H1 (cell line): ENCODE measurements at places on chromosomes 16 and 17. TPM values are rescaled to one million over a fixed set of nuclear protein-coding genes. Genes with fewer than 3 reads are reported as not detected.
A peak's percentile ranks its signal among the peaks of the same experiment; 100 is the strongest.

DNA sequence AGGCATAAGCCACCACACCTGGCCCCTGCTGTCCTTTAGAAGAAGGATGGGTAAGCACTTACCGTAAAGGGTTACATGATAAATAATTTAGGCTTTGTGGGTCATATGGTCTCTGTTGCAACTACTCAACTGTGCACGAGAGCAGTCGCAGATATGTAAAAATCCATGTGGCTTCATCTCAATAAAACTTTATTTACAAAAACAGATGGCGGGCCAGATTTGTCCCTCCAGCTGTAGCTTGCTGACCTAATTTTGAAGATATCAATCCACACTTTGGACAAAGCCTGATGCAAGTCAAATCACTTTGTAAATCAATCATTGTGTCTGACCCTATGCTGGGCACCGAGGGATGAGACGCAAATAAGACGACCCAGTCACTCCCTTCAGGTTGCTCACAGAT is 12.1 kb downstream of the TEKT5 start:
- DNase-seq: no peak

GRCh38 chr17:64781014-64781756 is 119.1 kb upstream of the SMURF2 start:
- no peak for DNase-seq

GRCh38 chr17:72152387-72152929 is 31.6 kb downstream of the SOX9 start:
- no peak for DNase-seq

DNA sequence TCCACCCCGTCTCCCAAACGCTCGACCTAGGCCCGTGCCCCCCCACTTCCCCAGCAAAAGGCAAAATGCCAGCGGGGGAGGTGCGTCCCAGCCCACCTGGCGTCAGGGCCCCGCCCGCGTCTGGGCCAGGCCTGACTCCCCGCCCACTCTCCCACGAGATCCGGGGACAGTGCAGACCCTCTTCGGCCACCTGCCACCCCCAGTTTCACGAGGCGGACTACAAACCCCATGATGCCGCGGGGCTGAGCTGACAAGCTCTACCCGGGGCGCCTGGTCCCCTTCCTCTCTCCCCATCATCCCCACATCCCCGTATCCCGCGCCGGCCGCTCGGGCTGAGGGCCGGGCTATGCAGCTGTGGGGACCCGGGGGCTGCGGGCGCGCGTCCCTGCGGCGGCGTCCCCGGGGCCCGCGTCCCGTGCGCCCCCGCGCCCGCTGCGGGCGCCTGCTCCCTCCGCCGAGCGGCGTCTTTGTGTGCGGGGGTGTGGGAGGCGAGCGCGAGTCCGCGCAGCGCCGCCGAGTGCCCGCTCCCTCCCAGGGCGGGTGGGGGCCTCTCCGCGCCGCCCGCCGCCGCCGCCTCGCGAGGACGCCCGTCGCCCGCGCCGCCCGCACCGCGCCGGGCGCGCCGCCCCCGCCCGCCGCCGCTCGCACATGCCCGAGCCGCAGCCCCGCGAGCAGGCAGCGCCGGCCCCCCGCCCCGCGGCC is at the start of gene ANKRD13B:
TSS of gene ANKRD13B (plus strand) at position 283 of the 702 bp plus-strand sequence. CDS start 490 bp downstream, outside the sequence.
- peak; percentile 85 for DNase-seq

CACNG3 gene
- not detected in 2 replicates for total RNA-seq

- DNase-seq: no peak
Observed at GRCh38 chr16:19876501-19877059, 8.1 kb downstream of the GPRC5B start.

DNA sequence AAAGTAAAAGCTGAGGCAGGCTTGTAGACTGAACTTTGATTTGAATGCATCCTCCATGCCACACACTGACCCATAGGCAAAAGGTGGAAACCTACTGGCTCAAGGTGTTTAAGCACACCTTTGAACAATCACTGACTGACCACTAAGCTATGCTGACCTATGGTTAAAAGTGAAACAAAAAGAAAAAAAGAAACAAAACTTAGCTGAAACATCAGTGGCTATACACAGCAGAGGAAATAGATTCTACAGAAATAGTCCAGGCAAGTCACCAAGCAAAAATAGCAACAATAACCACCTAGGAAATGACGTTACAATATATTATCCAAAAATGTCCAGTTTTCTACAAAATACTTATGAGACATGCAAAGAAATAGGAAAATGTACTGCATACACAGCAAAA is 60.2 kb downstream of the RPGRIP1L start:
- no peak for DNase-seq

GRCh38 chr16:57892041-57892440 is 78.9 kb downstream of the CNGB1 start:
- DNase-seq: no peak

DNA sequence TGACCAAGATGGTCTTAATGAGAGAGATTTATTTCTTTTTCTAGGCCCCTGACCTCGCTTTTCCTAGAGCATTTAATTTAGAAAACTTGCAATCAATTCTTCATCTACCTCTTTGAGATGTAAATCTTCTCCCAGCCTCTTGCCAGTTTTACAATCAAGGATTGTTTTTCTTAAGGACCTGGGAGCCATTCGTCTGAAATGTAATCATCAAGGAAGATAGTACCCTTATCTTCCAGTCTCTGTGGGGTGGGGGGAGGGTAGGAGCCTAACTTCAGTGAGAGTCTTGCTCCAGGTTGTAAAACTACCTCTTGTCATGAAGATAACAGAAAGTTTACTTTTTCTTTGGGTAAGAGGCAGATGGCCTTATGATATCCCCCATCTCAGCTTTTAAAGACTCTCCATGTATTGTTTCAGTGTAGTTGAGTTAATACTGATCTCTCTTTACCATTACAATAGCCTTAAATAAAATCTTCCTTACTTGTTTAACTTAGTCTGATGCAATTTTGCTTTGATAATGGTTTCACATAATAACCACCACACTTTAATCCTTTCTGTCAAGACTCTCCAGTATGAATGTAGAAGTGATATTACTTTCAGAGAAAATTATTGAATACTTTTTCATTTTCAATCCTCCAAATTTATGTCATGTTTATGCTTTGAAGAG is 110.2 kb upstream of the CPHXL start:
- DNase-seq: no peak

TNK1 gene
- 7.6 and 8.7 TPM in 2 replicates for total RNA-seq

EVPL gene
- total RNA-seq: 0.75 and 0.99 TPM in 2 replicates

- DNase-seq: no peak
Observed at GRCh38 chr17:44766409-44767038, 7.7 kb downstream of the ADAM11 start.

LITAFD gene
- total RNA-seq: not detected in 2 replicates

GRCh38 chr16:86072328-86073102 is 173.6 kb downstream of the IRF8 start:
- no peak for DNase-seq

DNA sequence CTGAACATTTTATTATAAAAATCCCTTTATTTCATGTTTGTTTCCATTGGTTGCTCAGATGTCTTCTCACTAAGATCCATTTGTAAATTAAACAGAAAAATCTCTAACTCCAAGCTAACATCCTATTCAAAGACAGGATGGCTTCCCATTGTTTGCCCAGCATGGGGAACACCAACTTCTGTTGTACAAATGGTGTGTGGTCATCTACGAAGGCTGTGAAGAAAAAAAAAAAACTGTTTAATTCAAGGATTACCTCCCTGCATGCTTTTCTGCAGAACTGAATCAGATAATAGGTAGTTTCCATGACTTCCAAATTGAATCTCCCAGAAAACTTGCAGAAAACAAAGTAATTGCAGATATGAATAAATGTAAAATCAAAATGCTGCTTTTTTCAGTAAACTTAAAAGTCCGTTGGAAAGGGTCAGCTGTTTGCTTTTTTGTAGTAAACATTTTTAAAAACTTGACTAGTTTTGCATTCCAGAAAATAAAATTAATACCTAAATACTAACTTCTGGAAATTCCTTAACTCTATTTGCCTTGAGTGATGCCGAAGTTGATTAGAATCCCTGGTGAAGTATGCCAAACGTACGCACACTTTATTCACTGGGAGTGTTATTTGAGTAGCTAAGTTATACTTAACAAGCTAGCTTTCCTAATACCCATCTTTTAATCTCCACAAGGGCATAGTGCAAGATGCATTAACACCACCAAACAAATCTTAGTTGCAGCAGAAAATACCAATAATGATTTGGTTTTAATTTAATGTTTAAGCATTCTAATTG is 7.7 kb downstream of the SALL1 start:
- DNase-seq: no peak

DNA sequence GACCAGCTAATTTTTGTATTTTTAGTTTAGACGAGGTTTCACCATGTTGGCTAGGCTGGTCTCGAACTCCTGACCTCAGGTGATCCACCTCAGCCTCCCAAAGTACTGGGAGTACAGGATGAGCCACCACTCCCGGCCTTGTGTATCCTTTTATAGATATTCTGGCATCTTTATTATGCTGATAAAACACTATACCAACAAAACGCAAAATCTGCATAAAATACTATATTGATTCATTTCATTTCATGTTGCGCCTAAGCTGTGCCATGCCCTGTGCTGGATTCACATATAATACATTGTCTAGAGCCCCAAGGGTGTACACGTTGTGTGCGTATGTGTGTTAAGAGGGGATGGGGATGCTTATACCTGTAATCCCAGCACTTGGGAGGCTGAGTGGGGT is 3.8 kb upstream of the UBE2Z start:
- DNase-seq: no peak

CCL11 gene
- total RNA-seq: not detected in 2 replicates

DNA sequence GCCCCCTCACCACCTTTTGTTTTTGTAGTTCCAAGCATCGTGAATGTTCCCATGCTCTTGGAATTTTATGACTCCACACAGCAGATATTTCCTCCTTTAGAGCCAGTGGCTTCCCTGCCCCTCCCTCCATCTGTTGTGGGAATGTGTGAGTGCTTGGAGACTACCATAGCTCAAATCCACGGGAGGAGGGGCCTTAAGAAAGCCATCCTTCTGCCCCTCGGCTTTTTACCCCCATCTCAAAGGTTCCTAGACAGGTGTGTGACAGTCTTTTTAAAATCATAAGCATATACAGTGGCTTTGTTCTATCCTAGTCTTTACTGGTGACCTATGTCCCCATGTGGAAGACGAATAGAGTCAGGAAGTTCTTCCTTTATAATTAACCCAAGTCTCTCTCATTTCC is 47.2 kb downstream of the YPEL2 start:
- DNase-seq: no peak

GRCh38 chr17:8038954-8039610 is at the start of gene ALOX15B:
ALOX15B (plus strand) TSS chr17:8039059; CDS start chr17:8039156, 97 bp downstream.
- DNase-seq: peak; percentile 75

DNA sequence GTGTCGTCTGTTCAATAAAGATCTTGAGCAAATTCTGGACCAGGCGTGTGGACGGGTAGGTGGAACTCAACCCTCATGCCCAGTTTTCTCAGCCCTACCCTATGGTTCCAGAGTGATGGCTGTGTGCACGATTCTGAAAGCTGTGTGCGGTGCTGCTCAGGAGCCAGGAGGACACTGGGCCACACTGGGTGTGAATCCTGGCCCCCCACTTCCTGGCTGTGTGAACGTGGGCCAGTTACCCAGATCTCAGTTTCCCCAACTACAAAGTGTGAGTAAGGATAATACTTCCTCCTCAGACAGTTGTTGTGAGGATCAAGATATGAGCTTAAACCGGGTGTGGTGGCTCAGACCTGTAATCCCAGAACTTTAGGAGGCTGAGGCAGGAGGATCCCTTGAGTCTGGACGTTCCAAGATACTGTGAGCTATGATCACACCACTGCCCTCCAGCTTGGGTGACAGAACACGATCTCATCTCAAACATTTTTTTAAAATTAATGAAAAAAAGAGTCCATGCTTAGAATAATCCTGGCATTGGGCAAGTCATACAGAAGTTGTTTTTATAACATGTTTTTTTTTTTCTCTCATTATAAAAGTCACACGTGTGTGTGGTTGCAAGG is 14.7 kb upstream of the MPRIP start:
- DNase-seq: no peak

- no peak for DNase-seq
Observed at GRCh38 chr16:72050769-72051464, 3.4 kb upstream of the HP start.

GRCh38 chr16:81714583-81714982 is 64.5 kb upstream of the PLCG2 start:
- no peak for DNase-seq

CCDC144A gene
- total RNA-seq: 1.6 and 1.7 TPM in 2 replicates

DNA sequence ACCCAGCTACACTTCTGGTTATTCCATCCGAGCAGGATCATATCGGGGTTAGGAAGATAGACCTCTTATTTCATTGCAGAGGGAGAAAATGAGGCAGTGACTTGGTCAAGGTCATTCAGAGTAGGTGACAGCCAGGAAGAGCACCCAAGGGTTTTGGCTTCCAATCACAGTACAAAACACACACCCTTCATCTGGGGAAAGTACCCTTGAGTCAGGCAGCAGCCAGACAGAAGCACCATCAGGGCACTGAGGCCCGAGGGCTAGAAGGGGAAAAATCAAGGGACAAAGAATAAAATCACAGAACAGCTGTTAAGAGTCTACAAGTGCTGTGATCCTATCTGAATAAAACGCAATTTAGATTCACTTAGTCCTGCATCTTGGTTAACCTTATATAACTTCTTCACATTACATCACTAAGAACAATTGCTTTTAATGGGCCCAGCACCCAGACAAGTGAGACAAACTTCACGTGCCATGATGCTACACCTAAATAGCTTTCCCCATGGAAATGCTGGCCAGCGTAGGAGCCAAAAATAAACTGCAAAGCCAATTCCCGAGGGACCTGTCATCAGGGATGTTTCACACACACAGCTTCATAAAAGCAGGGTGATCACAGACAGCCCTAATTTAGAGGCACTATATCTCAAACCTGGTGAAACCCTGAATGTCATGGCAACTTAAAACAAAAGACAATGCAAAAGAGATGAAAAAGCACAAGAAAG is 4.9 kb downstream of the UBE2O start:
- no peak for DNase-seq

- no peak for DNase-seq
Observed at GRCh38 chr17:27993161-27993695, 49.2 kb upstream of the NLK start.

FOXC2 gene
- 0.09 and 0.11 TPM in 2 replicates for total RNA-seq

DNA sequence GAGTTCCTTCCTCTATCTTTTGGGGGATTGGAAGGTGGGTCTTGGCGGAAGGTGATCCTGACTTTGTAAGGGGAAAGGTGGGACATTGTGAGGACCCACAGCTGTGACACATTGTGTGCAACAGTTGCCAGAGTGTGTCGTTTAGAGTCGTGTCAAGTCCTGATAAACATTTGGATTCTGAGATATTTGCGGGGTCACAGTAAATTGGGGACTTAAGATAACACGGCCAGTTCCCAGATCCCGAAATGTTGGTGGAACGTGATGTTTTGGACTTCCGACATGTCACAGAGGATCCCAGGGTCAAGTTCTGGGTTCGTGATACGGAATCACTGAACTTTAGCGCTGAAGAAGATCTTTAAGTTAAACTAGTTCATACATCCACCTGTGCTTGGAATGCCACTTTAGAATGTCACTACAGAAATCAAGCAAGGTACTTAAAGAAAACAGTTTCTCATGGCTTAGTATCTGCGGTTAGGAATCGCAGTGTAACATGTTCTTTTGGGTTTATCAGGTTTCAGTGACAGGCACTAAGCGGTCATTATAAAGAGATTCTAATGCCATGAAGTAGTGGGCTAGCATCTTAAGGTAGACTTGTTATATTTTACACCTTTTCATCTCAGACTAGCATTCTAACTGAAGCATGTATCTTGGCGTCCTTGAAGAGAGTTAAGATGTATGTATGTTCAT is 815 bp downstream of the ATAD5 start:
- no peak for DNase-seq

- no peak for DNase-seq
Observed at GRCh38 chr17:8976638-8977037, 11.1 kb upstream of the PIK3R5 start.
